ENCODE measurements at places on chromosomes 2 and 18.

GRCh38 chr2:187377340-187377739, 70.7 kb downstream of the CALCRL start:
- no peak for DNase-seq

DNA sequence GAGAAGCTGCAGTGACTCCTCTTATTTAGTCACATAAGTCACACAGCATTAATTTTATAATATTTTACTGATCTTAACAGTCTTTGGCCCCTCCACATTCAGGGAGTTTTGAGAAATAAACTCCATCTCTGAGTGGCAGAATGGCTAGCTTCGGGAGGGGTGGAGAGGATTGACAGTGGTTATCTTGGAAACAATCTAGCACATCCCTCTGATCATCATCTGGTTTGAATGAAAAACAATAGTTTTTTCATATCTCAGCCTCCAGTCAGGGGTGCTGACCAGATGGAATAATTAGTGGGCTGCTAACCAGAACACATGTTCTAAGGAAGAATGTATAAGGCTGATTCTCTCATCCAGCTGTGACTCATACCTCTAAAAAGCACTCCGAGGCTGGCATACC, 477.5 kb downstream of the DPP10 start:
- no peak for DNase-seq

DNA sequence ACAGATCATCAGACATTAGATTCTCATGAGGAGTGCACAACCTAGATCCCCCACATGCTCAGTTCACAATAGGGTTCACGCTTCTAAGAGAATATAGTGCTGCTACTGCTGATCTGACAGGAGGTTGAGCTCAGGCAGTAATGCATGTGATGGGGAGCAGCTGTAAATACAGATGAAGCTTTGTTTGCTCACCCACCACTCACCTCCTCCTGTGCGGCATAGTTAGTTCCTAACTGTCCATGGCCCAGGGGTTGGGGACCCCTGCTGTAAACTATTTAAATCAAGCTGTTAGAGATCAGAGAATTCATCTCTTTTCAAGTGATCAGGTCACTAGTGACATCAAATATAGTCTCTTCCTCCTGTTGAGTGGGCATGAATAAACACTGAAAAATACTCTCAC, 88.8 kb upstream of the ACVR2A start:
- no peak for DNase-seq

GRCh38 chr18:70216788-70217187, 11.3 kb upstream of the RTTN start:
- no peak for DNase-seq

DNA sequence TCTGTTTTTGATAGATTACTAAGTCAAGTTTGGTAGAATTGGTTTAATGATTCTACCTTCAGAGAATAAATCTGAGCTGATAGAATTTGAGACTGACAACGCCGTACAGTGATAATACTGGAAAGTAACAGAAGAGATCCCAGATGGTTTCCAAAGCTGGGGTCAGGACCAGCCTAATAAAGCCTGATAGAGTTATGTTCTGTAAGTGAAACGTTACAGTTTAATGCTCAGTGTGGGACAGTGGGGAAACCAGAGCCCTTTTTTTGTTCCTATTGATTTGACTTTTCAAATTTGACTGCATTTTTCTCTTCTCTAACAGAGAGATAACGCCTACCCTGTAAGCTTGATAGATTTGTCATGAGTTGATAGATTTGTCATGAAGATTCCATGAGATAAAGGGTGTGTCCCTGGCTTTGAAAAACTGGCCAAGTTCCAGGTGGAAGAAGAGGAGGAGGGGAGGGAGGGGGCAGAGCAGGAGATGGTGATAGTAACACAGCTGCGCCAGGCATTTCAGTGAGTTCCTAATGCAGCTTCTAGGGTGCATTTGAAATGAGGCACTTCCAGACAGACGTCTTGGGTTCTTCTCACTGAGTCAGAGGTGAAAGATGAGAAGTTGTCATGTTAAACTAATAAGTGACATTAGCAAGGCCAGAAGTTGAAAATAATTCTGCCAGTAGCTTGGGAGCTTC, 65.1 kb downstream of the CERS6 start:
- no peak for DNase-seq

GRCh38 chr2:33363325-33364298, 112.8 kb upstream of the RASGRP3 start:
- no peak for DNase-seq

GRCh38 chr2:38129481-38129880, 53.5 kb upstream of the CYP1B1 start:
- DNase-seq, result no peak

- DNase-seq, result no peak
Observed at GRCh38 chr2:30509716-30510115, 62.7 kb downstream of the LCLAT1 start.

DNA sequence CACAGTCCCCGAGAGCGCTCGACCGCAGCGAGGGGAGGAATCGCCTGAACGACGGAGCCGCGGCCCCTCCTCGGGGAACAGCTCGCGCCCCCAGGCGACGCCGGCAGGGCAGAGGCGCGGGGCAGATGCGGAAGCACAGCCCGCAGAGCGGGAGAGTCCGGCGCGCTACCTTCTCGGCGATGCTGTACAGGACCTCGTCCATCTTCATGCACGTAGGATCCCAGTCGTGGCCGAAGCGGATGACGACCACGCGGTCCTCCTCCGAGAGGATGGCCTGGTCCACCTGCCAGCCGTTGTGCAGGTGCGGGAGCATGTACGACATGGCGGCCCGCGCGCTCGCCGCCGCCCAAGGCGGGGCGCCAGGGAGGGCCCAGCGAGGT, 302 bp downstream of the TXNL4A start:
- DNase-seq, result peak; percentile 62

- DNase-seq, result no peak
Observed at GRCh38 chr18:46072959-46073358, 899 bp upstream of the PSTPIP2 start.

GRCh38 chr18:3046216-3046808, 33.4 kb upstream of the LPIN2 start:
- DNase-seq, result no peak

- DNase-seq, result peak; percentile 29
Observed at GRCh38 chr2:104658144-104658835, 195.6 kb upstream of the POU3F3 start.

DNA sequence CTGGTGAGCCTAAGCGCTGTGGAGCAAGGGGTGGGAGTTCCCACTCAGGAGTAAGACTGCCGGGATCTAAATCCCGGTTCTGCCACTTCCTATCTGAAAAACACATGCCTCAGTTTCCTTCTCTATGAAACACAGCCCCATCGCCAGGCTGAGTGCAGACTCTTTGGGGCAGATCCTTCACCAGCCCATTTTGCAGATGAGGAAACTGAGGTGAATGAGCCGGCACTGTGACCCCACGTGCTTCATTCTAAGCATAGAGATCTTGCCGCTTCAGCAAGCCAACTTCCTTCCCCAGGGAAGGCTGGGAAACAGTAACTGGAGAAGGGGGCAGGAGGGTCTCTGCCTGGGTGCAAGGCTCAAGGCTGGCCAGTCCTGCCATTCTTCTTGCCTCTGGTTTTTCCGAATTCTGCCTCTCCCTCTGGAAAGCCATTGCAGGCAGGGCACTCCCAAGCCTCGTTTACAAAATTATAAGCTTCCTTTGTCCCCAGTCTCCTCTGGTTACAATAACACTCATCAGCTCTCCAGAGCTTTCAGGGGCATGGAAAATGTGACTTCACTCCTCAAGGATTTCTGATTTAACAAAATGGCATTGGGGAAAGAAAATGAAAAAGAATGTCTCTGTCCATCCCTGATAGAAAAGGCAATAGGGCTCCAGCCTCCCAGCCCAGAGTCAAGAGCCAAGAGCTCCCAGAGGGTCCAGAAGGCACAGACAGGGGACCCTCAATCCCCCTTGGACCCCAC, 249.2 kb downstream of the TNS1 start:
- DNase-seq, result no peak

- DNase-seq, result no peak
Observed at GRCh38 chr18:10153924-10154752, 240.3 kb downstream of the VAPA start.

- no peak for DNase-seq
Observed at GRCh38 chr2:71426721-71427120, 26.6 kb upstream of the DYSF start.

DNA sequence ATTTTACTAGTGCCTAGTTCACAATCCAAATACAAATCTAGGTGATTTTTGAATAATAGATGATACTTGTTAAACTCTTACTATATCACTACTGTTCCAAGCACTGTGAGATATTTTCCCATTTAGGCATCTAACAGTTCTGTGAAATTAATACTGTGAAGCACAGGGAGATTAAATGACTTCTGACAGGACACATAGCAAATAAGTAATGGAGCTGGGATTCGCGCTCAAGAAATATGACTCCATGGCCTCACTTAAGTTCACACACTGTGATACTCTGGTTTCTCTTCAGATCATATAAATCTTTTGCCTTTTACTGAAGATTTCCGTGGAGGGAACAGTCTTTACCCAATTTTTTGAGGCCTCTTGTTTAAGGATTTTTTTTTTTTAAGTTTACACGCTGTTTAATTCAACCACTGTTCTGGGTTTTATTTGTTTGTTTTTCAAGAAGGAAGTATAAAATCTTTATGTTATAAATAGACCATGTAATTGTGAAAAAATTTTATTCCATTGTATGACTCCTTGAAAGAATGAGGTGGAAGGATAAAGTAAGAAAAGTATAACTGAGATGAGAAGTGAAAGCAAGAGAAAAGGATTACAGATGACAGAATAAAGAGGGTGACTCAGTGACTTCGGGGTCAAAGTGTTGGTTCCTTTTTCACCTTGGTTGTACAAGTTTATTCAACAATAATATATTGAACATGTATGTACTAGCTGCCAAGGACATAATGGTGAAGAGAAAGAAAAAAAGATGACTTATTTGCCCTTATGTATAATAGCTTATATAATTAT, 30.2 kb downstream of the RBM45 start:
- no peak for DNase-seq

DNA sequence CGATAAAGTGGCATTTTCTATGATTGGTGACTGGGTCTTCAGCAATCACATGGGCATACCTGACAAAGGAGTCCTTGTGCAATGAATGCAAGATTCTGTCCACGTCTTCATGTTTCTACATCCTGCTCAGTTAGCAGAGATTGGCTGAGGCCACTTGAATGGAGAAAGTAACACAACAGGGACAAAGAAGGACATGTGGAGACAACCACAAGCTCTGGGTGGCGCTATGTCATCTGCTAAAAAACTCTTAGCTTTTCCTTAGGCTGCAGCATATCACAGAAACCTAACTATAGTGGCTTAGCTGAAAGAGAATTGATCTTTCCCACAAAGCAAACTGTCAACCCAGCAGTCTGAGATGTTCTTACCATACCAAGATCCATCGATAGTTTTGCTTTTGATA, 1109.7 kb downstream of the SOCS6 start:
- no peak for DNase-seq

DNA sequence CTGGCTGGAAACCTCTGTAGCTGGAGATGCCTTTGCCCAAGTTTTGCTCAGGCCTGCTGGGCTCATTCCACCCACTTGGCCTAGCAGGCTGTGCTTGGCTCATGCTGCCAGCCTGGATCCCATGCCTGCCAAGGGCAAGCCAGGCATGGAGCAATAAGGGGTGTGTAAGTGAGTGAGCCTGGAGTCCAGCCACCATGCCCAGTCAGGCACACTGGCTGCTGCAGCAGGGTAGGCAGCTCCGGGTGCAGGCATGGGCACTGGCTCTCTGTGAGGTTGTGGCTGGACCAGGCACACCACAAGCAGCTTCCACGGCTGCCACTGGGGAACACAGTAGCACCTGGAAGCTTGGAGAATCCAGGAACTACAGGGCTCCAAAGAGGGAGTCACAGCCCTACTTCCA, 147.7 kb upstream of the HS6ST1 start:
- DNase-seq, result no peak

DNA sequence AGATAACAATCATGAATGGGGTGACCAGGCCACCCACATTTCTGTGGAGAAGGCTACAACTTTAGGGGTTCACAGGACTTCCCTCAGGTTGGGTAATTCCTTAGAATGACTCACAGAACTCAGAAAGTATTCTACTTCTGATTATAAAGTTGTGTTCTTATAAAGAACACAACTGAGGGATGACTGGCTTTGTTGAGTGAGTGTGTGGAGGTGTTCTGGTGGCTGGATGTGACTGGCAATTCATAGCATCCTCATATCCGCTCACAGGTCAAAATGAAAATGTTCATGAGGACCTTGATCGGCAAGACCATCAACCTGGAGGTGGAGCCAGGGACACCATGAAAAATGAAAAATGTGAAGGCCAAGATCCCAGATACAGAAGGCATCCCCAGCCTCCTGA, 143.3 kb upstream of the CAB39 start:
- DNase-seq, result no peak

DNA sequence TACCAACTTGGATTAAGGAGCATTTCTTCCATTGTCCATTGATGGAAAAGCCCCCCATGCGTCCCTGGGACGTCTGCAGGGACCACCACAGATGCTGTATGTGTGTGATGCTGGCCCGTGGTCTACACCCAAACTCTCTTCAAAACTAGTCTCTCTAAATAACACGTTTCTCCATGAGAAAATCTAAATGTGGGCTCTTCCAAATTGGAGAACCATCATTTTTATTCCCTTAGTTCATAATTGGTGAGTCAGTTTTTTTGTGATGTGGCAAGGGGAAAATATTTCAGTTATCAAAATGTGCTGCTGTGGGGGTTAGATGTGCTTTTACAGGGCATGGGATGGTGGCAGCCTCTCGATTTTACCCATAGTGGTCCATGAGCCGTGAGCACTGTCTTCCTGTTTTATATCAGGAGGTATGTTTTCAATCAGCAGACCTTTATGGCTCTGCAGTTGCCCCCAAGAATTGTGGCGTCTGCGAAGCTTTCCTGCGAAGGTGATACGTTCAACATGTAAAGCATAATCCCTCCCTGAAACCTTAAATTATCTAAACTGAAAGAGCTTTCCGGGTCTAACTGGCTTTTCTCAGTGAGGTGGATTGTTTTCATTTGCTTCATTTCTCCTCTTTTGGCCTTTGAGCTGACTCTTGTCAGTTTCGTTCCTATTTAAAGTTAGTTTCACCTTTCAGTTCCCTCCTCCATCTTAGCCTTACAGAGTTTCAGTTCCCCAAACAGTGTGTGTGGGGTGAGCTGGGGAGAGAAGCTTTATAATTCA, 78.4 kb downstream of the SETBP1 start:
- DNase-seq, result peak; percentile 50

- DNase-seq, result no peak
Observed at GRCh38 chr2:11480859-11481258, 14.9 kb upstream of the E2F6 start.

- no peak for DNase-seq
Observed at GRCh38 chr2:43634604-43635306, 2.3 kb upstream of the PLEKHH2 start.

DNA sequence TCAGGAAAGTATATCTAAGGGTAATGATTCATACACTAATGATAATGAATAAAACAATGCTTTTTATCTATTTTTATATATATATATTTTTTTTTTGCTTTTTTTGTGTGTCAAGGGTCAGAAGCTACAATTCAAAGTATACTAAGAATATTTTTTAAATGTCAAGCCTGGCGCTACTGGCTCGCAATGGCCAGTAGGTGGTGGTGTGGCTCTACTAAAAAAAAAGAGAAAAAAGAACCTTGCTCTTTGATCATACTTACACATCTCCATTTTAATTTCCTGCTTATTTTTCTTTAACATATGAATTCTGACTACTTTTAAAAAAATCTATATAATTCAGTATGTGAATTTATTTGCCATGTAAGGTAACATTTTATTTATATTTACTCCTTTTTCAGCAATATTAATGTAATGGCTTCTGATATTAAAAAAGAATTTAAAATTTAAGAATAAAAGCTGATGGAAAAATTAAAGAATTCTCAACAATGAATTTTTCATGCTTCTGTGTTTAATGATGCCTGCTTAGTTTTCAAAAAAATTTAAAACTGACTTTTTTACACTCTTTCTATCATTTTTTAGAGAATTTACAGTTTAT, 232.9 kb downstream of the GULP1 start:
- no peak for DNase-seq

GRCh38 chr2:107757223-107757622, 69.5 kb upstream of the RGPD4 start:
- DNase-seq, result no peak
